ENCODE measurements at places on chromosomes 5 and 9. TPM values are rescaled to one million over a fixed set of nuclear protein-coding genes. Genes with fewer than 3 reads are reported as not detected.

GRCh38 chr9:98563988-98564387 is 144.7 kb downstream of the GABBR2 start:
- DNase-seq, result no peak

The TRIM7 gene
- 37.6 TPM for total RNA-seq

GRCh38 chr5:67047160-67047559 is 149.4 kb downstream of the CD180 start:
- no peak for DNase-seq

DNA sequence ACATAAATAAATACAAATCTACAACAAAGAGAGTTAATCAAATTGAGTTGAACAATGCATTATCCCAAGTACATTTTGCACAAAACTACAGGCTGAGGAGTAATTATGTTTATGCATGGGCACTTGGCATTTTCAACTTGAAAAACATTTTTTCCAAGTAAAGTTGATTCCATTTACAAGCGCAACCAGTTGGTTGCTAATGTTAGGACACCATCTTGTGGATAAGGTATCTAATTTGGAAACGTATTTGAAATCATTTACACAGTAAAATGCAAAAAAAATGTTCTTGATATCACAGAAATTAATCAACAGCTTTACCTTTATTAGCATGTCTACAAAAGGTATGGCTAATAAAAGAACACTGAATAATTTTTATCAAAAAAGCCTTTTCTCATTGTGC is 18.8 kb downstream of the FTMT start:
- DNase-seq, result no peak

DNA sequence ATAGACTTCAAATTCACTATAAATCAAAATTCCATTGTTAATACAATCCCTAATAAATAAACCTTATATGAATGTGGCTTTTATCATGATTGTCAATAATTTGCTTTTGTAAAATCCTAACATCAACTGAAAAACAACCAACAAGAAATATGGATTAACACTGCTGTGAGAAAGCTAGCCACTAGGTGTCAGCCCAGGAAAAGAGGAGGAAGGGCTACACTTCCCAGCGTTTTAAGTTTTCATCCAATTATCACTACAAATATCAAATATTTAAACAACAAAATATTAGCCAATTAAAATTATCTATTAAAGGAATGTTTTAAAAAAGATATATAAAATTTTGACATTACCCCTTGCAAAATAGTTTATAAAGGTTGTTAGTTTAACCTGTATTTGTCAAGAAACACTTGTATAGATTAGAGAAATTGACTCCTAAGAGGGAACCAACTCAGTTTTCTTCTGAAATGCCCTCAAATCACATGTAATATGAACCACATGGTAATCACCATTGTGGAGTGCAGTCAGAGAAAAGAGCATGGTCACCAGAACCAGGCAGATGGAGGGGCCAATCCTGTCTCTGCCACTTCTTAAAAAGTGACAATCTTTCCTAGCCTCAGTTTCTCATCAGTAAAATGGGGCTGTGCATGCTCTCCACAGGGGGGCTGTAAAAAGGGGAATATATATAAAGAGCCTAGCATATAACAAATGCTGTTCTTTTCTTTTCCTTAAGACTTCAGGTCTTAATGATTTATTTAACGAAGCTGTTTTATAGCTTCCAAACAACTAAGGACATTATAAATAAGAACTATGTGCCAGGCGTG is 188.2 kb downstream of the CRB2 start:
- DNase-seq, result no peak

The C5orf15 gene
- total RNA-seq, result 45.9 TPM

- no peak for DNase-seq
Measured at GRCh38 chr9:116476935-116477381, 210.1 kb upstream of the TRIM32 start.

- no peak for DNase-seq
Measured at GRCh38 chr9:93203026-93203717, 19.2 kb downstream of the WNK2 start.

DNA sequence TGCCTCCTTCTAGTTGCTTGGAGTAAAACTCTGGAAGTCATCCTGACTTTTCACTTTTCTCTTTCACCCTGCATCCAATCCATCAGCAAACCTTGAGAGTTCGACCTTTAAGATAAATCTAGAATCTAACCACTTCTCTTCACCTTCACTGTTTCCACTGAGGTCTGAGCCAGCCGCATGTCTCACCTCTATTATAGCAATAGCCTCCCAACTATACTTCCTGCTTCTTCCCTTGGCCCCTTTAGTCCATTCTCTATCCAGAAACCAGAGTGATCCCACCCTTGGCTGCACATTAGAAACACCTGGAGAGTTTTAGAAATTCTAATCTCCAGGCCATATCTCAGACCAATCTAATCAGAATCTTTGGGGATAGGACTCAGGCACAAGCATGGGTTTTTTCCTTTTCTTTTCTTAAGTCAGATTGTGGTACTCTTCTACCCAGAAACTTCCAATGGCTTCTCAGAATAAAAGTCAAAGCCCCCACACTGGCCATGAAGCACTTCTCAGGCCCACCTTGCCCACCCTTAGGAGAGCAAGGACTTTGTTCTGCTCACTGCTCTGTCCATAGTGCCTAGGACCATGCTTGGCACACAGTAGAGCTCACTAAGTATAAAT is 33.1 kb downstream of the MFAP3 start:
- DNase-seq, result no peak

DNA sequence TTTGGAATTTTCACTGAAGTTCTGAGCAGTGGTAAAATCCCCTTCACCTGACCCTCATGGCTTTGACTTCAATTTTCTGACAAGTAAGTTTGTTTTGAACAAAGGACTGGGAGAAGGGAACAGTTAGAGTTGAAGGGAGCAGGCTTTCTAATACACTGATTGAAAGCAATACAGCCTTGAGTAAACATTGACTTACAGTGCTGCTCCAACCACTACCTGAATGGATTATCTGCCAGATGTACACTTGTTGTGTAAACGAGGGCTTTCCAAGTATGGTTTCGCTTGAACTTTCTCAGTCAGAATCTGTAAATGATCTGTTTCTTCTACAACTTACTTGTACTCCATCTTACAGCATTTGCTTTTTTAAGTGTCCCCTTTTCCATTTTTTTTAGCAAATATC is 1414.9 kb upstream of the NUDT12 start:
- no peak for DNase-seq

GRCh38 chr9:110918316-110919049 is 119.8 kb downstream of the LPAR1 start:
- peak; percentile 61 for DNase-seq

DNA sequence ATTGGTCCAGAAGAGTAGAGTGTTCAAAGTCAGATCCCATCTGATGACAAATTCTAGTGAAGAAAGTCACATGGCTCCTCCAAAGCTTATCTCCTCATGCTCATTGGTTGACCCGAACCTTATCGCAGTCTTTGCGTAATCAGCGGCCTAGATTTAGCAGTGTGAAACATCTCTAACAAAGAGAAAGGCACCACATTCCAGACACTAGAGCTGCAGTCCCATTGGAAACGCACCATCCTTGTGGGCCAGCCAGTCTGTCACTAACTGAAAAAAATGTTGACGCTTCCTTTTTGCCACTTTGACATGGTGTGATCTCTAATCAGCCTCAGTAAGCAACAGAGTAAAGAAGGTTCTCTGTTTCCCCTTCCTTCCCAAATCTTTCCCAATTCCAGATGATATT is 458.0 kb upstream of the WWC1 start:
- no peak for DNase-seq

GRCh38 chr5:96778409-96778808 is 29.3 kb downstream of the ERAP1 start:
- DNase-seq, result no peak

- DNase-seq, result no peak
Measured at GRCh38 chr5:103463261-103463660, 99.3 kb downstream of the NUDT12 start.

The TAF1L gene
- total RNA-seq, result not detected

The TIMD4 gene
- not detected for total RNA-seq

GRCh38 chr9:3511551-3511950 is 14.2 kb downstream of the RFX3 start:
- no peak for DNase-seq

DNA sequence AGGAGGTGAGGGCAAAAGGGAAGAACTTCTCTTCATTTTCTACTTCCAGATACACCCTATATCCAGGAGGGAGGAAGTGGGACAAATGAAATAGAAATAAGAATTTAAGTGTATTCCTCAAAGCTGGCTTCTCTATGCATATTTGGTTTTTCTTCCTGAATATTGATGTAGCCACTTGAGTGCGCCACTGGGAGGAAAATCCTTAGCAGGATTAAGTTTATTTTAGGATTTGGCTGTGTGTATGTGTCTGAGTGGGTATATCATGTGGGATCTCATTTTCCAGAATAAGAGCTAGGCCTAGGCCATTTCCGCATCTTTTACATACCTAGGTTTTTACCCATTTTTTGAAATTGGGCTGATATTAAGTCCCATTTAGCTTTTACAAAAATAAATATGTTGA is 42.5 kb downstream of the MAP1B start:
- DNase-seq, result no peak

DNA sequence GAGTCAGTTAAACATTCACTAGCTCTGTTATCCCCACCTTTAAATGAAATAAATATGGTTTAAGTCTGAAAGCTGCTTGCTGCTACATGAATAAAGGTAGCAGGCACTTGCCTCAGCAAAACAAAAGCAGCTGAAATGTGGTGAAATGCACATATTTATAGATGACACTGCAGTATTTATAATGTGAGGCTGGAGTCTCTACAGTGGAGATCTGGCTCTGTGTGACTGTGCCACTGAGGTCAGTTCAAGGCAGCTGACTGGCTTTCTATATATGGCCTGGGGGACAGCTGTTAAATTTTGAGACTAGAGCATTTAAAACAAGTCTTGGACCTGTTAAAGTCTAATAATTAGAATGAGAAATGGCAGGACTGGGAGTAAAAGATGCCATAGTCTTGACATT is 859.6 kb upstream of the SEMA6A start:
- peak; percentile 16 for DNase-seq

The SPAAR gene
- total RNA-seq, result not detected
